ENCODE measurements at places on chromosomes 6 and 20.

- DNase-seq: no peak
Observed at GRCh38 chr20:44851545-44851944, 34.0 kb upstream of the YWHAB start.

GRCh38 chr6:160457823-160458222 lies 109.6 kb downstream of the SLC22A3 start:
- no peak for DNase-seq

- DNase-seq: no peak
Observed at GRCh38 chr6:42564506-42564825, 637 bp downstream of the UBR2 start.

DNA sequence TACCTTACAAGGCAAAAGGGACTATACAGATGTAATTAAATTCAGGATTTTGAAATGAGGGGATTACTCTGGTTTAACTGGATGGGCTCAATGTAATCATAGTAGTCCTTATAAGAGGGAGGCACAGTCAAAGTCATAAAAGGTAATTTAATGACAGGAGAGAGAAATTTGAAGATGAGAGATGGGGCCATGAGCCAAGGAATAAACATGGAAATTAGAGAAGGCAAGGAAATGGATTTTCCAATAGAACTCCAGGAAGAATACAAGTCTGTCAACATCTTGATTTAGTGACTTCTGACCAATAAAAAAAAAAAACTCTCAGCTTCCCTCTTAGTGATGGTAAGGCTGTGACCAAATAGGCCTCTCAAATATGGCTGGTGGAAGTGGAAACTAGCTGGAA lies 101.9 kb upstream of the BEND3 start:
- no peak for DNase-seq

GRCh38 chr6:158232316-158233213 lies 64.4 kb downstream of the GTF2H5 start:
- peak; percentile 54 for DNase-seq

DNA sequence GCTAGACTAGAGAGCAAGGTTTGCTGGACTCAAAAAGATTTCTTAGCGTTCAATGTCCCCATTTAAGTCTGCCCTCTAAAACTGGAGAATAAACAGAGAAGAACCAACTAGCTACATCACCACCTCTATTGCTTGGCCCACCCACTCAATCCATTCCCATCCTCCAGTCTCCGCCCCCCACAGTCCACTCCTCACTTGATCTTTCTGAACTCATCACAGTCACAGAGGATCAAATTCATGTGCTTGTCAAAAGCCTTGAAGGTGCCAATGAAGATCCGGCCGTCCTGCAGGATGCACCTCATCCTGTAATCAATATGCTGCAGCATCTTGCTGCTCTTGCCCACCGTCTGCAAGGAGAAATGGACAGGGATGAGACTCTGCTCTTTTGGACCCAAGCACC lies 3.2 kb downstream of the SNRPB start:
- no peak for DNase-seq

GRCh38 chr20:20668639-20669038 lies 43.8 kb downstream of the RALGAPA2 start:
- no peak for DNase-seq

DNA sequence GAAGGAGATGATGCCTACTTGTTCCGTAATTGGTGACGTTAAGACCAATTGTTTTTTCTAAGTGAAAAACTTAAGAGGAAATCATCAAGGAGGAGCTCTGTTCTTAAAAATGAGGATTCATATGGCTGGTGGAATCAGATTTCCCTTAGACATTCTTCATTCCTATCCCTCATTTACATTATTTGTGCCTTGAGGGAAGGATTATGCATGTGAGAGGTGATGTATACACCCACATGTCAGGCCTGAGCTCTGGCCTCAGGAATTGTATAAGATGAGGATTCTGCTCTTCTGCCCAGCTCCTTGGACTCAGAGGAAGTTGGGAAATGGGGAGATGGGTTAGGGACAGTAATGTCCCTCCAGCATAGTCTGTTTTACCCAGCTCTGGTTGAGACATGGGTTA lies 42.3 kb downstream of the SCP2D1 start:
- no peak for DNase-seq

DNA sequence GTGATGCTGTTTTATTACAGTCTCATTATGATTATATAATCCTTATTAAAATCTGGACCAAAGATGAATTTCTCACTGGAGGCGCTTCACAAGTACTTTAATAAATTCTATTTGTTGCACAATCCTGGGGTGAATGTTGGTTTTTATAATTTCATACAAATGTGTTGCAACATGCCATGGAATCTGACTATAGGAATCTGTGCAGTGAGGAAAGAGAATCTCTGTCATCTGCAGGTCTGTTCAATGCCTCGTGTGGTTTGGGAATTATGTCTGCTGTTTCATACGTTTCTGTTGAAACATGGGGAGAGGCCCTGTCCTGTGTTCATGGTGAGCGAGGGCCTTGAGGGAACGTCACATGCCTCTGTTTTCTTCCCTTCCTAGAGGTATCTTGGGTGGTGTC lies 277.3 kb downstream of the CDH4 start:
- DNase-seq: no peak

DNA sequence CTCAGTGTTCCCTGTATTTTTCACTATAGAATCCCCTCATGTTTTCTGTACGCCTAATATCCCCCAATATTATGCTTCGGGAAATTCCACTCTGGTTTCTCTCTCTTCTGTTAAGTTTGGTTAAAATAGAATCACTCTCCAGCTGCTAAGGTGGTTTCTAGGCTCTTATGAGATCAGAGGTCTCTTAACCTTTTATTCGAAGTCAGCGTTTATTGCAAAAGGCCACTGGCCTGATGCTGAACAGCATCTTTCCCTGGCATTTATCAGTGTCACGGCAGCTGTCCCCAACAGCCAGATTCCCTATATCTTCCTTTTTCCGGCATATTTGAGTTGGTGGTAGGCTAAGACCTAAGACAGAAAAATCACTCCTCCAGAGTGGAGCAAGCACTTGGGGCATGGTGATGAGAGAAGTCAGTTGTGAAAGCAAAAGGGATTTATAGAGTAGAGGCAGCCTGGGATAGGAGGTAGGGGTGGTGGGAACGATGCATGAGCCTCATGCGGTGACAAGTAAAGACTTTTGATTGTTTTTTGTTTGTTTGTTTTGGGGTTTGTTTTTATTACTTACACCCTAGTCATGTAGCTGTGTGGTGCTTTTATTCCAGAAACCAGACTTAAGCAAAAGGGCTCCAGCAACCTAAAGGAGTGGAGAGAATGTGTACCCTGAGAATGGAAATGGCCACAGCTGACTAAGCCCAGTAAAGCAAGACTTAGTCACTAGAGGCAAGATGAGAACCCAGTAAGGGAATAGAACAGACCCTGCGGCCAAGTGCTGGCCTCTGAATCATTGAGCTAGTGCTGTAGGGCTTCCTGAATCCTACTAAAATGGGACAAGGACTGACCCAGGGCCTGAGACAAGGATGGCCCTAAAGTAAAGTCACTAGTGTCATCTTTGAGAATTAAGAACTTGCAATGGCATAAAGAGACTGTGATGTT lies 233.0 kb upstream of the PRND start:
- DNase-seq: no peak

DNA sequence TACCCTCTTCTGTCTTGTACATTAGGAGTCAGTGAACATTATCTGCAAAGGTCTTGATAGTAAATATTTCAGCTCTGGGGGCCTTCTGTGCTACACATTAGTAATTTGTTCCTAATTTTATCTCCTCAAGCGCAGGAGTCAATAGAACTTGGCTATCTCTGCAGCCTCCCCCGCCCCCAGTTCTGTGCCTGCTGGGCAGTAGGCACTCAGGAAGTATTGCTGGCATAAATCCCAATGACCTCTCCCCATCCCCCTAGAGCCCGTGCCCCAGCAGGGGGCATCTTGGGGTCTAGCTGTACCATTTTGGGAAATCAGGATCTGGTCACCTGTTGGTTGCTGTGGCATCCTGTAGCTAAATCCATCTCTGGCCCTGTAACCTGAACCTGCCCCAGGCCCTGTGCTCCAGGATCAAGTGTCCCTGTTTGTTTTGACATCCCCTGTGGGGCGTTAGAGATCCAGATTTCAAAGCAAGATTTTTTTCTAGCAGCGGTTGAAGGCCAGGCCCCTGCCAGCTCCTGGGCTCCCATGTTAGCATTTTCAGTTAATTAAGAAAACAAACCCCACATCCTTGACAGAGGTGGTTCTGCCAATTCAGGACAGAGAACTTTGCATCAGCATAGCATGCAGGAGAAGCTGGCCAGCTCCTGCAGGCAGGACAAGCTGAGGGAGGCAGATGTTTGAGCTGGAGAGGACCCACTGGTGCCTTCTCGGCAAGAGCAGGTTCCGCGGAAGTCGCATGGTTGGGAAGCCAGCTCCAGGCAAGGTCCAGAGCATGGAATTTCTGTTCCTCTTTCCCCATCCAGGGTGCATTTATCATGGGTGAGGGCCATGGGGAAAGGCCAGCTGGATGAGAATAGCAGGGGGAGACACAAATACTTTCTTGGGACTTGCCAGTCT lies 32.1 kb downstream of the DAAM2 start:
- DNase-seq: no peak

GRCh38 chr6:56497240-56497639 lies 145.4 kb downstream of the DST start:
- no peak for DNase-seq

DNA sequence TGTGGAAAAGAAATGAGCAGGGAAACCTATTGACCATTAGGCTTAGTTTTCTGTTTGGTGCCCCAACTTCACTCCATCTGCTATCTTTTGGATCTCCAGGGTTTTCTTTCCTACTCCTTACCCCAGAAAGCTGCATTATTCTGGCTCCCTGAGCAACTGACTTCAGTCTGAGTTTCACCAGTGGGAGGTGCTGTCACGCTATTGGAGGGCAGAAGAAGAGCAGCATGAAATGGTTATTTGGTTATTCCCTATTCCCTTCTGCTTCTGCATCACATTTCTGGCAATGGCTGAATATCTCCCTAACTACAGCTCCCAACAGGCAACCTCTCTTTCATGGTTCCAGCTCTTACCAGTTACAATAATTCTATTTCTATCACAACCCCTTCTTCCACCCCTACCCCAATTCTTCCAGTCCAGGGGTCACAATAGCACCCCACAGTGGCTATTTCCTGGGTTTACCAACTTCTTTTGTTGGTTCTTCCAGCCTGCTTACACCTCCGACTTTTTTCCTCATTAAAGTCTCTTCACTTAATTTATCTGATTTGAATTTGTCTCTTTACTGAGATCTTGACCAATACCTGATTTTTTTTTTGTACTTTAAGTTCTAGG lies 311.5 kb downstream of the PLCB1 start:
- no peak for DNase-seq

DNA sequence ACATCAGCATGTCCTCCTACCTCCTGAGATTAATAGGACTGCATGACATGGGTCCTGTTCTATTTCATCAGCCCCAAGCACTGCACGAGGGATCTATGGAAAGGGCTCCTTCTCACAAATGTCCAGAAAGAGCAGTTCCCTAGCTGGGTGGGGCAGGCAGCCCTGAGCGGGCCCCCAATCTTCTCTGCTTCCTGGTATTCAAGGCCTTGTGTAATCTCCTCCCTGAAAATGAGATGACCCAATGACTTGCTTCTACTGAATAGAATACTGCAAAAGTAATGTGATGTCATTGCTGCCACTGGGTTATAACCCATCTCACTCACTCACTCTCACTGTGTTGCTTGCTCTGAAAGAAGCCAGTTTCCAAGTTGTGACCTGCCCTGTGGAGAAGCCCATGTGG lies 126.4 kb downstream of the OPRM1 start:
- DNase-seq: no peak

DNA sequence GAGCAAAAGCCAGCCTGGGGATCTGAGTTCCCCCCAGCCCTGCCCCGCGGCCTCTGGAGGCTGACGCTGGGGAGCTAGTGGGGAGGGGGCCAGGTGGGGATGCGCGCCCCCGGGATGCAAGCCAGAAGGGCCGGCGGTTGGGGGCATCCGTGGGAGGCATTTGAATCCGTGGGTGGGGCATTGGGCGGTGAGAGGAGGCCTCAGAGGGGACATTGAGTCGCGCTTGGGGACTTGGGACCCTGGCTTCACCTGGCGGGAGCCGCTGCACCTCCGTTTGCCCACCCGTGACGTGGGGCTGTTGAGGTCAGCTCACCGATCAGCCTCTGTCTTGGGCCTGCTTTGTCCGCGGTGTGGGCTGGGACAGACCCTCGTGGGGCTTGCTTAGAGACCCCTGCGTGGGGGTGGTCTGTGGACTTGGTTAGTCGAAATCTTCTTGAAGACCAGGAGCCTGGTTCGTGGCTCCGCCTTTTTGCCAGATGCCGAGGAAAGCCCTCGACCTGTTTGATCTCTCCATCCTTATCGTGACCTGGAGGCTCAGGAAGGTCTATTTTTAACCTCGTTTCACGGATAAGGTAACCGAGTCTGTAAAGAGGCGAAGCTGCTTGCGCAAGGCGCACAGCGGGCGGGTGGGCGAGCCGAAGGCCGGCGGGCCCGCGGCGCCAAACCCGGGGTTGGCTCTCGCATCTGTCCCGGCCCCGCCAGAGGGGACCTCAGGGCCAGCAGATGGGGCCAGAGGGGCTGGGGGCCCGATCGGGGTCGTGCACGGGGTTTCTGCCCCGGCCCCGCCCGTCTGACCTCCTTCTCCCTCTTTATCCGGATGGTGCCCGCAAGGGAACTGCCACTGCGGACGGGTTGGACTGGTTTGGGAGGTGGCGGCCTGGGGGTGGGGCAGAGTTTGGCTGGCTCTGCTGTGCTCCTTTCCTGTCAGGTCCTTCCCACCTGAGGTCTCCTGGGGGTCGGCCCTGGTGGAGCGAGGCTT lies 8.3 kb downstream of the FAM110A start:
- DNase-seq: no peak

- DNase-seq: no peak
Observed at GRCh38 chr6:170279426-170279825, 11.5 kb downstream of the DLL1 start.

GRCh38 chr6:112745765-112746164 lies 398.6 kb downstream of the RFPL4B start:
- no peak for DNase-seq

DNA sequence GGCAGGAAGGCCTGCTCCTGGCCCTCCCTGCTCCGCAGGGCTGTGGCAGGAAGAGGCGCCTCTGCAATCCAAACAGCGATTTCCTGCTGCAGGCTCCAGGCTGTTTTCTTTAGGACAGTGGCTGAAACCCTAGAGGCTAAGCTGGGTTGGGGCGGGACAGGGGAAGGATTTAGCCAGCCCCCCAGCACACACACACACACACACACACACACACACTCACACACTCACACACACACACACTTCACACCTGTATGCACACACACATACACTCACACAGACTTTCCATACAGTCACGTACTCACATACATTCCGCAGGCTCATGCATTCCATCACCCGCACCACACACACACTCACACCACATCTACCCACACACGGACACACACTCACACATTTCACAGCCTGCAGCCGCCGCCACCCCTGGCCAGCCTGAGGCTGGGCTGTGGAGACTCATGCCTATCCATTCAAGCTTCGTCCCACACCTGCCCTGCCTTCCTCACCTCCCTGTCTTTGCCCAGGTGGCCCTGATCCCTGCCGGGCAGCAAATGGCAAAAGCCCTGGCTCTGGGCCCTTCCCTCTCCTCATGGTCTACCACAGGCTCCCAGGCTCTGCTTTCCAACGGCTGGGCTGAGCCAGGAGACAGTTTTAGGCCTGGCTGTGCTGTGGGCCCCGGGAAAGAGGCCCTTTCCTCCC lies 17.9 kb downstream of the MDFI start:
- DNase-seq: no peak
